ENCODE measurements at places on chromosomes 3 and 15. TPM values are rescaled to one million over a fixed set of nuclear protein-coding genes. Genes with fewer than 3 reads are reported as not detected.
A peak's percentile ranks its signal among the peaks of the same experiment; 100 is the strongest.

DTWD1 gene
- total RNA-seq: 16.5 TPM

DCUN1D1 gene
- 75.3 TPM for total RNA-seq

TM4SF4 gene
- not detected for total RNA-seq

SERINC4 gene
- total RNA-seq: 0.33 TPM

PIGZ gene
- 0.69 TPM for total RNA-seq

RBPMS2 gene
- 2.9 TPM for total RNA-seq

TERC gene
- 5.8 TPM for total RNA-seq

DNA sequence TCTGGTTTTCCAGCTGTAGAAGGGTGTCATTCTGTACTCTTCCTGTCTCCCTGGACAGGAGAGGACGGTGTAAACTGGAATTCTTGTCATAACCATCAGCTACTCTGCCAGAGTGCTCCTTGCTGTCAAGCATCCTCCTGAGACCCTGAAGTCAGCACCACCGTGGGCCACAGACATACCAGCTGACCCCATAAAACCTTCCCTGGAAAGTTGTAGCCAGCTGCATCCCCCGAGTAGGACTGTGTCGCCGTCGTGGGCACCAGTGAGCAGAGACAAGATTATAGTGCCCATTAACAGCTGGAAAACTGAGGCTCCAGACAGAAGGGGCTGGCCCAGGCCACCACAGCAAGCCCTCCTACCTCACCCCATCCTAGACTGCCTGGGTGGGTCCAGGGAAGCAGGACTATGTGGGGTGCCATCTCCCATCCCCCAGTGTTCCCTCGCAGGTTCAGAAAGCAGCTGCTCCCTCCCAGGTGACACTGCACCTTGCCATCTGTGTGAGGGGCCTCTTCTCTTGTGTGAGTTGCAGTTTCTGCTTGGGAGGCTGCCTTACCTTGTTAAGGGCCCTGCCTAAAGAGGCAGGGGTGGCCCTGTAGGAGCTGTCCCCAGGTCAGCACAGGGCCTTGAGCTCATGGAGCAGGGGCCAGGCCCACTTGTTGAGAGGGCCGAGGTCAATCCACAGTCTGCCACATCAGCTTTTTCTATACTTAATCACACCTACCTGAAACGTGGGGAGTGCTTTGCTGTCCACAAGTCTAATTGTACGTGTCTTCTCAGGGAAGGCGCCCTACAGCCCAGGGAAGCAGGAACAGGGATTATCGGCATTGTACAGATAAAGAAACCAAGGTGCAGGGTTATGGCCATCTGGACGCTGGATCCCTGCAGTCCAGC is 191.9 kb upstream of the LINGO1 start:
- DNase-seq: no peak

DNA sequence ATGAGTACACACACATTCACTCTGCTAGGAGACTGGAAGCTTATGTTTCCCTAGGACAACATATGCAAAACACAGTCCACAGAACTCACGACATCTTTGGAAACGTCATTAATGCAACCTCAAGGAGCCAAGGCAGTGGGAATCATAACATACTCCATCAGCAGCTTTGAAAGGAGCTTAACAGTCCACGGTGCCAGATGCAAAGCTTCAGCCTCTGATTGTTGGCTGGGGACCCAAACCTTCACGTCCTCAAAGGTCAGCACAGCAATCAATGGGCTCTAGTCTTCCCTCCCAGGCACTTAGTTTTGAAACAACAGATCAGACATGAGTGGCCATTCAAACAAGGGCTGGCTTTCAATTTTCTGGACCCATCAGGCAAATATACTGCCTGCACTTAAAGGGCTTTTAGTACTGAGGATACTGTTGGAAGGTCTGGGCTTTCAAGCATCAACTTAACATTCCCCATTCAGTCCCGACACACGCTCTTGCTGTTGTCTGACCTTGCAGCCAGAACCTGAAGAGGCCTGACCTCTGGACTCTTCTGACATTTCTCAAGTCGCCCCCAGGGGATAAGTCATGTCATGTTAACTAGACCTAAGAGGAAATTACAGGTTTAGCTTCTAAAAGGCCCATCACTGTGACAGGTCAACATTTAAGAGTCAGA is 223.0 kb downstream of the PDZRN3 start:
- no peak for DNase-seq

GRCh38 chr3:61224823-61225222 is 26.4 kb downstream of the FHIT start:
- DNase-seq: no peak

- no peak for DNase-seq
Observed at GRCh38 chr3:71062952-71063772, 520.4 kb downstream of the FOXP1 start.

DNA sequence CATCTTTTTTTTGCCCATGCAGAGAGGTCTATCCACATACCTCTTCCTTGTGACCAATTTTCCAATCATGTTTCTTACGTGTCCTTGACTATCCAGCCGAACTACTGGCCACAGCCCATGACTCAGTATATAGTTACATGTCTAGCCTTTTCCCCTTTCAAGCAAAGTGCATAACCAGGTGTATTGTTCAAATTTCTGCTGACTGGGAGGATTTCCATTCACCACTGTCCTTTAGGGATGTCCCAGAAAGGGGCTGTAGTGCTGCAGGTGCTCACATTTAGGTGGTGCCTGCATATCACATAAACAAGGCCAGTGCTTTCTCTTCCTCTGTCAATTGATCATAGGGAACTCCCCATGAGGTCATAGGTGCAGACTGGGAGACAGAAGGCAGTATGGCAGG is 69.4 kb upstream of the ALDH1A3 start:
- no peak for DNase-seq

- no peak for DNase-seq
Observed at GRCh38 chr3:55804170-55805095, 317.3 kb upstream of the WNT5A start.

DNA sequence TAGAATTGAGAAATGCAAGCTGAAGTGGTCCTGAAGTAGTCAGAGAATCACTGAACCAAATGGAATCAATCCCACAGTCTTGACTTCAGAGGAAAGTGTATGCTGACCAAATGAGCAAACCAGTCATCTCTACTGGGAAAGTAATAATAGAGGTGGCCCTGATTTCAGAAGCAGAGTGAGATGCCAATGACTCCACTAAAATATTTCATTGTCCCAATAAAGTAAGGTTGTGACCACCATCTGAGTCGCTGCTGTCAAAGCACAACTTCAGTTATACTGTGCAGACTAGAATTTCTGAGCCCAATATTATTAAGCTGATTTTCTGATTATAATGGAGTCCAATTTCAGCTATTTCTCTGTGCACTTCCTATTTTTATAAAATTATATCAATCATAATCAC is 334.4 kb upstream of the THBS1 start:
- no peak for DNase-seq

GRCh38 chr3:116833202-116833601 is 123.6 kb downstream of the TUSC7 start:
- no peak for DNase-seq

GRCh38 chr15:97177151-97177577 is 783.3 kb upstream of the ARRDC4 start:
- DNase-seq: no peak

DNA sequence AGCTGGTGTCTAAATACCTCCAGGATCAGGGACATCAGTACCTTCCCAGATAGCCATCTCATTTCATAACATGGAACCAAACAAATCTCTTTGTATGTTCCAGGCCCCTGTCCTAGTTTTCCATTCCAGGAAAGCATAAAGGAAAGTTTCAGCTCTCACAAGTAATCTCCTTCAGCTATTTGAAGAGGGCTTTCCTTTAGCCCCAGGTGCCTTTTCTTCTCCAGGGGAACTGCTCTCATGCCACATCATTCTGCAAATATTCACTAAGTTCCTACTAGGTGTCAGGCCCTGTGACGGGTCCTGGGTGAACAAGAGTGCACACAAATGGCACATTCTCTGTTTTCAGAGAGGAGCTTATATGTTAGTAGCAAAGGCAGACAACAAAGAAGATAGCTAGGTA is 136.1 kb downstream of the ADAMTS9 start:
- no peak for DNase-seq

- DNase-seq: no peak
Observed at GRCh38 chr15:41820791-41821423, 7.0 kb upstream of the JMJD7 start.

- no peak for DNase-seq
Observed at GRCh38 chr3:80424951-80425350, 657.2 kb upstream of the ROBO1 start.

DNA sequence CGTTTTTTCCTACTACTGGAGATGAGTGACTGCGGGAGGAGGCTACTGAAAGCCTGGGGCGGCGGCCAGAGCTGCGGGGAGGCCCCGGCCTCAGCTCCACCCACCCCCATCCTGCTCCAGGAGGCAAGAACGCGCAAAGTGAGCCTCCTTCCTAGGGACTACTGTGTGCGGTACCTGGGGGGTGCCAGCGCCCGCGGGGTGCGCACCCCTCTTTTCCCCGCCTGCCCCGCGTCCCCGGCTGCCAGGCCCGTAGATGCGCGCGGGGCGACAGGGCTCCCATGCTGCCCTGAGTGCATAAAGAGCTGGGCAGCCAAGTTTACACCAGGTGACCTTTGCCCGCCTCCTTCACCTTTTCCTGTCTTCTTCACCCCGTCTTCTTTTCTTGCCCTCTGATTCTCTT is 2.5 kb upstream of the USF3 start:
- no peak for DNase-seq

DNA sequence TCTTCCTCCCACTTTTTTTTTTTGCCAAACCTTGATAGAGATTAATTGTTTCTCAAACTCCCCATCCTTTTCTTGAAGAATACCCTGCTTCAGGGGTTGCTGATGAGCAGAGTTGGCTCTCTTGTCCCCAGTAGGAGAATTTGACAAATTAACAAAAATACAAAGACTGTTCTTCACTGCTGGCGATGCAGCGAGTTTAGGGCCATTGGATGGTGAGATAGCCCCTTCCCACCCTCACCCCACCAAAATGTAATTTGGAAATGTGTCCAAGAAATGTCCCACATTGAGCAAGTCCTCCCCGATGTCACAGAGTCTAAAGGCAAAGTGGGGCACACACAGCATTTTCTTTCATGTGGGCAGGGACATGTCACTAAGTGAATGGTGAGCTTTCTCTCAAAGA is 136.0 kb upstream of the RARB start:
- no peak for DNase-seq

GRCh38 chr3:123281406-123281805 is 79.7 kb downstream of the SEC22A start:
- no peak for DNase-seq

GRCh38 chr3:124275412-124275811 is 283.5 kb upstream of the ROPN1 start:
- DNase-seq: no peak

DNA sequence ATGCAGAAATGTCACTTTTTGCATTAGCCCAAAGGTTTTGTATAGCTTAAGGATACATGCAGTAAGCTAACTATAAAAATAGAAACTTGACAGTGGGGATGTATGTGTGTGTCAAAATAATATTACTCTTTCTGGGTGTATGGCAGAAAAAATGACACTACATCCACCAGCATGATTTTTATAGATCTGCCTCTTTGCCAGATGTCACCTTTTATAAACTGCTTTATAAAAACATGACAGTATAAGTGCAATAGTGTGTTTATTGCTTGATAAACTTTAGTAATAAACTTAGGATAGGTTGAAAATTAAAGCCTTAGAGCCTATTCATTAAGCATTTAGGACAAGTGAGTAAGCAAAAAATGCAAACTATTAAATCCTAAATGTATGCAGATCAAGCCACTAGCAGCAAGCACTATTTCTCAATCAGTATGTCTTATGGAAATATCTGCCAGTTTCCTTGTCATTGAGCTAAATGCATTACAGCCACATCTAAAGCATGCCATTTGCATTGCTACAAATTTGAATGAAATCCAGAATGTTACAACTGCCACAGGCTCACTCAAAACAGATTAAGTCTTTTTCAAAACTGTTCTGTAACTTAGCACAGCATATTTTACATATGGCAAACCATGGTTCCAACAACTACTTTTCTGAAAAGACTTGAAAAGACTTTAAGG is 935.0 kb downstream of the FHIT start:
- DNase-seq: no peak

- DNase-seq: peak; percentile 72
Observed at GRCh38 chr3:29972320-29972993, 633.9 kb upstream of the TGFBR2 start.

DNA sequence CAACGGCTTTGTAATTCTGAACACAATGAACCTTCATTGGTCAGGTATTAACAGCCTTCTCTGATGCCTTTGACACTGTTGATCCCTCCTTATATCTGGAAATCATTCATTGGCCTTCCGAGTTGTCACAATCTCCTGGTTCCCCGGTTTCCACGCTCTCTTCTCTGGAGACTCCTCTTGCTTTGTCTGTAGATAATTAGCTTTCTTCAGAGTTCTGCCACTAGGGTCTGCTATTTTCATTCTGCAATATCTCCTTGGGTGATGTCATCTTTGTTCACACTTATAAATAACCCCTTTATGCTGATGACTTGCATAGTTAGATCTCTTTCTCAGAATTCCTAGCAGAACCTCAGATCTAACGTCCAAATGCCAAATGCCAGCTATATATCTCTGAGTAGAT is 583.8 kb upstream of the ZNF717 start:
- peak; percentile 44 for DNase-seq

DNA sequence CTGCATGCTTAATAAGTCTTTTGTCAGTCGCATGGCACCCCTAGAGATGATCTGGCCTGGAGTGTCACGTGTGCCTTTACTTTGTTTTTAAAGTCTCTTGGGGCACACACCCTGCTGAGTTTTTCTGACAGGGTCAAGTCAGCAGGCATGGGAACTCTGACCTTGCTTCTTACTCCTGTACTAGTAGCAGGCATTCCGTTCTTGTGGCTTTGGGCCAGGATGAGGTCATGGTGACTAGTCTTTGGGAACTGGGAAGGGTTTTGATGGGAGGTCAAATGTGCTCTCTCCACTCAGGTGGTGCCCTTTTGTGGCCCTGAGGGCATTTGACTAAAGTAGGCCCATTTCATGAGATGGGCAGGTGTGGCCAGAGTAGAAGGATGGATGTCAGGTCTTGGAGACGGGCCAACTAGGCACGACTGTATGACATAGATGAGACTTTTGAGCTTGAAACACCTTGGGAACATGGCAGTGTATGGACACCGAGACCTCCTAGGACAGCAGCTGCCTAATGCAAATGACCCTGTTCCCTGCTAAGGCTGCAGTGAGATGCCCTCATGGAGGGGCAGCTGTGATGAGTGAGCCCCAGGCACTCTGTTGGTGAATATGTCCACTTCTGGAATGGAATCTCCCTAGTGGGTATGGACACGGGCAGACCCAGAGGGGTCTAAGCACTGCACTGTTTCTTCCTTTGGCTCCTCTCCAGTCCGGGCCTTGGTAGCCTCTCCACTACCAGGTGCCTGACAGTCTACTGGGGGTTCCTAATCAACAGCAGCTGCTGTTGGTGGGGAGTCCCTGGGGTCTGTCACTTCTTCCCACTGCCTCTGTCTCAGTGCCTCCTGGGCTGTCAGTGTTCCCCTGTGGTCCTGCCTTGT is 16.4 kb downstream of the SRPRB start:
- DNase-seq: no peak

GRCh38 chr3:119595639-119596334 is 1.9 kb upstream of the PLA1A start:
- no peak for DNase-seq

GRCh38 chr3:121863801-121864200 is 28.8 kb downstream of the EAF2 start:
- no peak for DNase-seq

- no peak for DNase-seq
Observed at GRCh38 chr3:197216914-197217313, 81.5 kb downstream of the DLG1 start.

GRCh38 chr3:29356062-29356461 is 75.2 kb downstream of the RBMS3 start:
- DNase-seq: no peak

Measured in A673 (cell line).